Anterior cingulate cortex (tissue), 58 donors: ENCODE measurements at places on chromosomes 6 and 20.

DNA sequence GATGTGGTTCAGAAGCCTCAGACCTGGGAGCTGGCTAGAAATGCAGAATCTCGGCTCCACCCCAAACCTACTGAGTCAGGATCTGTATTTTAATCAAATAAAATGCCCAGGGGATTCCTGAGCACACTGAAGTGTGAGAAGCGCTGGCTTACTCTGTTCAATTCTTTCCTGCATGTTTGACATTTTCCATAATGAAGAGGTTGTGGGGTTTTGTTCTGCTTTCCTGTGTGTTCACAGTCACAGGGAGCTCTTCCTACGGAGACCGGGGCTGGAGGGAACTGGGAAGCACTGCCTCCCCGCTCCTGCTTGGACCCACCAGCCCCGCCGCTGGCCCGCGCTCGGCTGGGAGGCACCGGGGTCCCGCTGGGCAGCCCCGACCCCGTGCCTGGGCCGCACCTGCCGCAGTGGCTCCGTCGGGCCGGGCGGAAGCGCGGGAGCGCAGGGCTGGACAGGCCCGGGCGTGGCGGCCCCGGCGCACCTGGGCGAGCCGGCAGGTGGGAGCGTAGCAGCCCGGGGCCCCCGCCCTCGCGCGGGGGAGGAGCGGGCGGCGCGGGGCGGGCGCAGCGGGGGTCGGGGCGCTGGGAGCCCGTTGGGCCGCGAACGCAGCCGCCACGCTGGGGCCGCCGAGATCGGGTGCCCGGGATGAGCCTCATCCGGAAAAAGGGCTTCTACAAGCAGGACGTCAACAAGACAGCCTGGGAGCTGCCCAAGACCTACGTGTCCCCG lies at the start of gene MAPK13:
Gene MAPK13 (plus strand): TSS at position 573 of the 726 bp plus-strand sequence. CDS start 70 bp downstream, at position 643.
- DNase-seq, result no peak

DNA sequence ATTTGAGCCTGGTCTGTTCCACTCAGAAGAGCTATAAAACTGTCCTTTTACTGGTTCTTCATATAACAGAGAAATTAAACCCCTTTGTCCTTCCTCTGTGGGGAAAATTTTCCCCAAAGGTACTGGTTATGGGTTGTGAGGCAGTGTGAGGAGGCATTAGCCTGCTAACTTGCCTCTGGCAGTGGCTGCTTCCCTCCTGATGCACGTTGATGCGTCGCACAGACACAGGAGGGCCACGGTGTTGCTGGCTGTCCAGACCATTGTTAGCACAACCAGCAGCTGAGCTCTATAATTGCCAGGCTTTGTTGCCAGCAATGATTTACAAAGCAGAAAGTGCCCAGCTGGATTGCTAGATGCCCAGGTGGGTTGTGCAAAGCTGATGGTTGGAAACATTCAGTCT lies 10.1 kb downstream of the AAR2 start:
- DNase-seq, result no peak

GRCh38 chr6:81557811-81558210 lies 194.7 kb downstream of the TENT5A start:
- no peak for DNase-seq

- peak; percentile 43 for DNase-seq
These were observed 45.6 kb upstream of the SPDEF start for GRCh38 chr6:34601706-34602105.

GRCh38 chr6:144899161-144899560 lies 614.0 kb downstream of the UTRN start:
- DNase-seq, result no peak

DNA sequence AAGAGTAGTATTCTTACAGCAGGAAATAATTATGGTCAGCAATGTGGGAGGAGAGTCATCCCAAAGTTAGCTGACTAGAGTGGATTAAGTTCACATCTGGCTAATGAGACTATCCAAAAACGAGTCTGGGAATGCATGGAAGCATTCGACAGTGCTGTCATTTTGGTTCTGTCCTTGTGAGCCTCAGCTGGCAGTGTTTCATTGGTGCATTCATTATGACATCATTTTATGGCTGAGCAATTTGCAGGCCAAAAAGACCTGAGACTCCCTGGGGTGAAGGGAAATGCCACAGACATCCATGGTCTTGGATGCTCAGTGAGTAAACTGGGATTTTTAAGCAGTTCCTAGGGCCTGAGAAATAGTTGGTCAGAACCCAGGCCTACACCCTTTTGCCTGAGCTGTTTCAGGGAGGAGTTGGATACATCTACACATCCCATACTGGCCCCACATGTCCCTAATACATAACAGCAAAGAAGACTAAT lies 196.4 kb upstream of the CCN2 start:
- DNase-seq, result no peak

DNA sequence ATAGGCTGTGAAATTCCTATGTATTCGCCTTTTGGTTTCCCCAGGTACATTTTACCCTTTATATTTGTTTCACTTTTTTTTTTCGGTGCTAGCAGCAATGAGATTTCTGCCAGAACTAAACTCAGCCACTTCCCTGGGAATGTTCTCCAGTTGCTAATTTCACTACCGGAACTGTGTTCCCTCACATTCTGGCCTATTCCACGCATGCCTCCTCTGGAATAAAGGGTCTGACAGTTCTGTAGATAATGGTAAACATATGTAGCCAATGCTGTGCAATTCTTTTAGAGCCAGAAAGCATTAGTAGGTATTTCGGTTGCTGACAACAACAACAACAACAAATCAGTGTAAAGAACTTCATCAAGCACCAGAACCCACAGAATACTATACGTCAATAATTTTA lies 96.1 kb upstream of the TBX18 start:
- DNase-seq, result no peak

DNA sequence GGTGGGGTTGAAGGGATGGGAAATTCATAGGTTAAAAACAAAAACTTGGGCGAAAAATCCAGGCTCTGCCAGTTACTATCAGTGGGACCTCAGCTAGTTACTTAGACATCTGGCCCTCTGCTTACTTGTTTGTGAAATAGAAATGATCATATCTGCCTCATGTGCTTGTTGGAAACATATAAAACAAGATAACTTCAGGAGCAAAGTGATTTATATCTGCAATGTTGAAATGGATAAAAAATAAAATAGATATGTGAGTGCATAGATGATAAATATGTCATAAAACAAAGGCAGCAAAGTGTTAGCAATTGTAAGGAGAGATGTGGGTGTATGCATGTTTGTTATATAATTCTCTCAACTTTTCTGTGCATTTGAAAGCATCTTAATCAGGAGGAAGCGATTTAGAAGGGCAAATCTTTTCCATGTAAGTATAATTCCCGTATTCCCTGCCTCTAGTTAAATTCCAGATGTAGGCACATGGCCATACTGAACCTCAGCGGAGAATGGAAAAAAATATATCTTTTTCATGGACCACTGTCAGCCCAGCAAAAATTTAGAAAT lies 579.0 kb upstream of the FLRT3 start:
- no peak for DNase-seq

DNA sequence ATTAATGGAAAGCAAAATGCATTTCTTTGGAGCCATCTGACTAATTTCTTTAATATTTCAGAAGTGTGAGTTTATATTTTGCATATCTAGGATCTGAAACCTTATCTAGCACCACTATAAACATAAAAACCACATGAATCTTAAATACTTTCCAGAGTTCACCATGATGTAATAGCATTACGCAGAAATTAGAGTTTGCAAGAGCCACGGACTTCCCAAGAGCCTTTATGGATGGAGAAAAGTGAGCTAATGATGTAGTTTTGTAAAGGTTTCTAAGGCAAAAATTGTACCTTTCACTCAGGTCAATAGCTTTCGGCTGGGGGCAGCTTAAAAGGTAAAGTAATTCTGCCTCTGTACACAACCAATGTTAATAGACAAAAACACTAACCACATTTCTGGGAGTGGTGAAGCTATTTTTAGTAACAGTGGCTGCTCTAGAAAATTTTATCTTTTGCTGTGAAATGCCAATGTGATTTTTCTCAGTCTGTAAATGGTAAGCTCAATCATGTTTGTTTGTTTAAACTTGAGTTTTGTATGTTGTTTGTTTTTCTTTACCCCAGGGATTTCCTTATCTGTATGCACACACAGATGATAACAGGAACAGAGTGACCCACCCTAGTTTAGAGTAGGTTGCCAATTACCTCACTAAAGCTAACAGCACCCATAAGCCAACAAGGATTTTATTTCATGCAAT lies 80.5 kb downstream of the FILIP1 start:
- DNase-seq, result no peak
